ENCODE measurements at places on chromosomes 4 and X.

GRCh38 chrX:151753313-151754046, 18.9 kb downstream of the CNGA2 start:
- DNase-seq = peak; percentile 61

- peak; percentile 38 for DNase-seq
These were observed 276.7 kb downstream of the GBA3 start for GRCh38 chr4:22969287-22969896.

- peak; percentile 18 for DNase-seq
These were observed 20.4 kb upstream of the TRIM60 start for GRCh38 chr4:165011403-165011802.

GRCh38 chr4:8506373-8507195, 66.0 kb downstream of the TRMT44 start:
- no peak for DNase-seq

DNA sequence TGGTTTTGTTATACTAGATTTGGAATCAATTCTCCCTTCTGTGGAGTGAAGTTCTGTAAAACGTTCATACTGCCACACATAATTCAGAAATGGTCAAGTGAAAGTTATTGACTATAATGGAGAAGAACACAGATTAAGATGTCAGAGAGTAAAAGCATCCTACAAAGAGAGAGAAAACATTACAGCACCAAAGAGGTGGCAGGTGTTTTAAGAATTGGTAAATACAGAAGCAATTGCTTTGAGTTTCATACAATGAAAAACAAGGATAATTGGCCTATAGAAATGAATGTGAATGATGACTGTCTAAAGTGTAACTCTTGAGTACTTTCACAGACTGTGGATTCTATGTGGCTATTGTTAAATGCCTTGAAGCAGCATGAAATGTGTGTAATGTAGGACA, 435.6 kb upstream of the SMIM31 start:
- DNase-seq = no peak
